ENCODE measurements at places on chromosomes 11 and 22.

DNA sequence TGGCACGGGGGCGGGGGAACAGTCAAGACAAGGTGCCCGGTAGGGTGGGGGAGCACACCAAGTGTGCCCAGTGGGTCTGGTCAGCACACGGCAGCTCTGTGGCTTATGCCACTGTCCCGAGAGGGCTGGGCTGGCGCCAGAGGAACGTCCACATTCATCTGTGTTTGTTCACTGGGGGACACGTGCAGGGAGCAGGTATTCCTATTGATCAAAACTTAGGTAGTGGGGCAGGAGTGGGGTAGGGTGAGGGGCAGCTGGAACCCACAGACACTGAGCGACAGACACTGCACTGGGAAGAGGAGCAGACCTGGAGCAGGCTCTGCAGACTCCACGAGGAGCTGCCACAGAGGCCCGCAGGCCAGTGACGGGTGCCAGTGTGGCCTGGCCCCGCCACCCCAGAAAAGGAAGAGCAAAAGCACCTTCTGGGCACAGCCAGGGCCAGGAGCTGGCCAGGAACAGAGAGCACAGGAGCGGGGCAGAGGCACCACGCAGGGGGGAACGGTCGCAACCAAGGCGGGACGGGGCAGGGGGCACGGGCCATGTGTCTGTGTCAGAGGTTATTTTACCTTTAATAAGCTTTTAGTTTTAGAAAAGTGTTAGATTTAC, 2.1 kb upstream of the MOB2 start:
- no peak for DNase-seq

DNA sequence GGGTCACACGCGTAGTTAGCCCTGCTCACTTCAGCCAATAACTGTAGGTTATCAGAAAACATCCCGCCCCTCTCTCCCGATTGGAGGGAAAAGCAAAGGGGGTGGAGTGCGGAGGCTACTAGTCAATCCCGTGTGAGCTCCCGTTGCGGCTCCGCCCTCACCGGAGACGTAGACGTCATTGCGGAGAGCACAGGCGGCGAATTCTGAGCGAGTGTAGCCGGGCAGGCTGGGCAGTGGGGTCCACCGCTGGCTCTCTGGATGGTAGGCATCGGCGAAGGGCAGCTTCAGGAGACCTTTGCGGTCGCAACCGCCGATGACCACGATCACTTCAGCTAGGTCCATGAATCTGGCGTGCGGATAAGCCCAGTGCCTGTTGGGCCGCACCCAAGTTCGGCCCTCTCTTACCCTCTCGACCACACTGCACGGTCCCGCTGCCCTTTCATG, 4.7 kb downstream of the KLHL35 start:
- peak; percentile 77 for DNase-seq

GRCh38 chr11:86162239-86162638, 82.3 kb upstream of the EED start:
- DNase-seq: no peak

GRCh38 chr11:133776671-133777367, 68.5 kb downstream of the SPATA19 start:
- no peak for DNase-seq

DNA sequence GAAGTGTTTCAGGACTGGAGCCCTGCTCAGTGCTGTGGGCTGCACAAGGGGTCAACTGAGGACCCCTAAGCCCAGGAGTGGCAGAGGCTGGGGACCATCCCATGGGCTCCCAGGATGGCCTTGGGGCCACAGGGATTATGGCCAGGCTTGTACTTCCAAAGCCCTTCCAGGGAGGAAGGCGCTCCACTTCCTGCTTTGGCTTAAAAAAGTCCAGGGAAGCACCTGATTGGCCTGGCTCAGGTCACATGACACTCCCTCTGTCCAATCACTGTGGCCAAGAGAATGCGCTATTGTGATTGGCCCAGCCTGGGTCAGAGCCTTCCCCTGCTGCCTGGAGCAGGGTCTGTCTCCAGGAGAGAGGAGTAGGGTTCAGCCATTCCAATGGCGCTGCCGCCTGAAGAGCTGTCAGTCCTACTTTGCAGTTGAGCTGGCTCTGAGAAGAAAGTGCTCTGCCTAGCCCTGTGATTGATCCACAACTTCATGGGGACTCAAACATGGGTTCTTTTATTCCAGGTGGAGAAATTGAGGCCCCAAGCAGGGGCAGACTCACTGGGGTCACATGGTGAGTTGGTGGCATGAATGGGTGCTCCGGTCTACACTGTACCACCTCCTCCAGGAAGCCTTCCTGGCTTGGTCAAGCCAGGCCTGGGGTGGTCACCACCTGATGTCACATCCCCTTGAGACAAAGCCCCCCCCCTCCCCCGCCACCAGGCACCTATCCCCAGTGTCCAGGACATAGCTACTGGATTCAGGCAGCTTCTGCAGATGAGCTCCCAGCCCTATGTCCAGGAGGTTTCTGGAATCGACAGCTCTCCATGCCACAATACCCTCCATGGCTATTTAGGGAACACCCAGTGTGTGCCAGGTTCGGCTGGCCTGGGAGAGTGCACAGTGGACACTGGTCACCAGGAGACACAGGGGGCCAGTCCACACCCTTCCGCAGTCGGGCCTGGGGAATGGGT, 48.2 kb downstream of the RTN4R start:
- no peak for DNase-seq

DNA sequence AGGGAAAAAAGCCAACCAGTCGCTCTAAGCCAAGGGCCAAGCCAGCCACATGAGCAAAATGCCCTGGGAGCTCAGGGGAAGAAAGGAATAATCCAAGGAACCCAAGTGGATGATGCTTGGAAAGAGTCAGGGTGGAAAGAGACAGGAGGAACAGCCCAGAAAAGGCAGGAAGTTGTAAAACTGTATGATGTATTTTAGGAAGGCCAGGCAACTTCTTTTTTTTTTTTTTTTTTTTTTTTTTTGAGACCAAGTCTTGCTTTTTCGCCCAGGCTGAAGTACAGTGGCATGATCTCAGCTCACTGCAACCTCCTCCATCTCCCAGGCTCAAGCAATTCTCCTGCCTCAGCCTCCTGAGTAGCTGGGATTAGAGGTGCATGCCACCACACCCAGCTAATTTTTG, 1.6 kb downstream of the LGALS12 start:
- DNase-seq: no peak

GRCh38 chr22:35390933-35391332, 9.0 kb upstream of the MCM5 start:
- DNase-seq: no peak

DNA sequence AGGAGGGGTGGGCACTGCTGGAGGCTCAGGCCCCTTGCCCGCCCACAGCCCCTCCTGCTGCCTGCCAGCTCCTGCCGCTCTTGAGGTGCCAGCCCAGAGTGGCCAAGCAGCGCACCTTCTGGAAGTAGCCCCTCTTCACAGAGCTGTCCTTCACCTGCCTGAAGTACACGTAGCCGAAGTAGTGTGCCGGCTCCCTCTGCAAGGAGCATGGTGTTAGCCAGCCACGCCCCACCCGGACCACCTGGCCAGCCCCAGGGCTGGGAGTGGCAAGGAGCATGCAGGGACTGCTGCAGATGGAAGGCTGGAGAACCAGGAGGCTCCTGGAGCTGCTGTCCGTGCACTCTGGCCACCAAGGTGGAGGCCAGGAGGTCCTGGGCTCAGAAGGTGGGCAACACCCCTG, 9.6 kb downstream of the DENND6B start:
- no peak for DNase-seq

- DNase-seq: no peak
These were observed 4.8 kb downstream of the PKP3 start for GRCh38 chr11:398826-399225.

DNA sequence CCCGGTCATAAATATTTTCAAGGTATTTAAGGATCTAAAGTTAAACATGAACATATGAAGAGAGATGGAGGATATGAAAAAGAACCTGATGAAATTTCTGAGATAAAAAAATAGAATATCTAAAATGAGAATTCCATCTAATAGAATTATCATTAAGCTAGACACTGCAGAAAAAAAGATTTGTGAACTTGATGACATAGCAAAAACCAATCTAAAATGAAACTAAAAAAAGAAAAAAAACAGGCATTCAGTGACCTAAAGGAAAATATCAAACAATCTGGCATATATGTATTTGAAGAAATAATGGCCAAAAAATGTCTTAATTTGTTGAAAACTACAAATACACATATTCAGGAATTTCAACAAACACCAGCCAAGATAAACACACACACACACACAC, 81.6 kb upstream of the ZC3H12C start:
- DNase-seq: no peak

GRCh38 chr11:119774172-119774763, 45.3 kb upstream of the NECTIN1 start:
- DNase-seq: no peak

GRCh38 chr11:67117176-67117575, 1.9 kb upstream of the KDM2A start:
- no peak for DNase-seq

DNA sequence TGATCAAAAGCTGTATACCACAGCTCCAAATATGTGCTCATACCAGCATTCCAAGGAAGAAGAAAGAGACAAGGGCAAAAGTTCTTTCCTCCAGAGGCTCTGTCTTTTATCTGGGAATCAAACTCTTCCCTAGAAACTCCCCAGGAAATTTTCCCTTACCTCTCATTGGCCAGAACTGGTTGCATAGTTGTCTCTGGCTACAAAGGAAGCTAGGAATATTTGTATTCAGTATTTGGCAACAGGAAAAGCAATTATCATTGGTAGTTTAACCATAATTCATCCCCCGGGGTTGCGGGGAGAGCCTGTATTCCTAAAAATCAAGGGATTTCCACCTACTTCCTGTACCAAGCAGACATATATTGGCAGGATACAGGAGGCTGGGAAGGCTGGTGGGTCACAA, 10.5 kb upstream of the ZFTA start:
- DNase-seq: no peak

DNA sequence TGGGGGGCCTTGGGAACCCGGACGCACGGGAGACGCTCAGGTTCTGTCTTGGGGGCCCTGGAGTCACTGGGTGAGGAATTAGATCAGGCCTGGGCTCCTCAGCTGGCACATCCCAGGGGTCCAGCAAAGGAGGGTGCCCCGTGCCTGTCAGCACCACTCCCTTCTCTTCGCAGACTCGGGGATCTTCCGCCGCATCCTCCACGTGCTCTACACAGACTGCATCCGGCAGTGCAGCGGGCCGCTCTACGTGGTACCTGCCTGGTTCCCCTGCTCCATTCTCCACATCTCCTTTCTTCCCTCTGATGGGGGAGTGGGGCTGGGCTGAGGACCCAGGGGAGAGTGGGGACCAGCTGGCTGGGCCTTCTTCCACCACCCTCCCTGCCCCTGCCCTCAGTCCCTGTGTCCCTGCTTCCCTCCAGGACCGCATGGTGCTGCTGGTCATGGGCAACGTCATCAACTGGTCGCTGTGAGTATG, 6.7 kb upstream of the TAGLN start:
- DNase-seq: no peak

DNA sequence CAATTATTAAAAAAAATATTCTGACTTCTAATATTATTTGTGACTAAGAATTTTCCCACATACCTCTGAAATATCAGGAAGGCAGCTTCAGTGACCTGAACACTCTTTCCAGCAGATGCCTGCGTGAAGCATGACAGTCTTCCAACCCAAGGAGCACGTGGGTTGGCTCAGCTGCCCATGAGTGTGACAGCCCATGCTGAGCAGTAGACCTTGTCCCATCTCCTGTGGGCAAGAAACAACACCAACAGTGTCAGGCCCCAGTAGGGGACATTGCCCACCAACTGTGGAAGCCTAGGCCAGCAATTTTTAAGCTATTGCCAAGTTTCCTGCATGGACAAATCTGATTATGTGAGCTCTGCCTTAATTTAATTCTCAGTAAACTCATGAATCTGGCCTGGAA, 66.4 kb upstream of the OLFML1 start:
- peak; percentile 25 for DNase-seq

DNA sequence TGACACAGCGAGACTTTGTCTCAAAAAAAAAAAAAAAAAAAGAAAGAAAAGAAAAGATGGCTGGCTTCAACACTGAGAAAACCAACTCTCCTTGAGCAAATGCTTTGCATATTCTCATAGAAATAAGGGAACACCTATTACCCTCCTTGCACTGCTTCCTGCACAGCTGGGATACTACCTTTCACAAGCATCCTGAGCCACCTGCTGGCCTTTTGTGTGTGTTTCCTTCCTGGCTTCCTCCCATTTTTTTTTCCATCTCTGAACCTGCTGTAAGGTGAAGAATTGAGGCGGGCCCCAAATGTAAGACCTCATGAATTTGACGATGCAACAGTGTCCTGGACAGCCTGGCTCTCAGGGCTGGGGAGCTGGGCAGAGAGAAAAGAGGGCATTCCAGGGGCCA, 1.9 kb upstream of the RFPL3 start:
- no peak for DNase-seq

- DNase-seq: no peak
These were observed 28.1 kb downstream of the ME3 start for GRCh38 chr11:86644291-86644690.

GRCh38 chr11:114909866-114910265, 231.5 kb downstream of the NXPE2 start:
- no peak for DNase-seq

DNA sequence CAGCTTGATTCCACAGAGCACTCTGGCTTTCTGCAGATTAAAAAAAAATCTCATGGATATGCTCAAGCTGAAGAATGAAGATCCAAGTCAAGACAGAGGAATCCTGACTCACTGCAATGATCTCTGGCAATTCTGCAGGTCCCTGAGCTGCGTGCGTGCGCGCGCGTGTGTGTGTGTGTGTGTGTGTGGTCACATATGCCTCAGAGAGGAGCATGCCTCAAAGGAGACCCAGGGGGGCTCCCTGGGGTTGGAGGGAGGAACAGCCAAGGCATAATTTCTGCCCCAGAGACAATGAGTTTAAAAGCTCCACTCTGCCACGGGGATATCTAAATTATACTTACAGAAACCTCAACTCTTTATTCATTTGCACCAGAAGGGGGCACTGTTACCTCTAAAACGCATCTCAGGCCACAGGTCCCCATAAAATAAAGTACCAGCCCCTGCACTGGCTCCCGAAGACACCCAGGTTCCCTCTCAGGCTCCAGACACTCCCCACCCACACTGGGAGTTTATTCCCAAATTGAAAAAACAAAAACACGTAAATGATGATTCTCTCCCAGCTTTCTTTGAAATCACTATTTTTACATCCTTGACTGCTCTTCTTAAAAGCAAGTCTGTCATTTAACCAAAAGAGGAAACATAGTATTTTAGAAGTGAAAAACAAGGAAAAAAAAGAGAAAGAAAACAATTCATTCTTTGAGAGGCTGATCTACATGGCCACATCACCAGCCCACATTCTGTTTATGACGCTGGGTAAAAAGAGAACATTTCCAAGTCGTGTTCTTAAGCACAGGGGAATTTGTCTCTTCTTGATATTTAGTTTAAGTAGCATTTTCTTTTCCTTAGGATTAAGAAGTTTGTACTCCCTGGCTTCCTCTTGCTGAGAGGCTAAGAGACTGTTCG, 401.0 kb downstream of the LARGE1 start:
- peak; percentile 72 for DNase-seq

GRCh38 chr11:121582296-121582695, 129.5 kb upstream of the SORL1-AS1 start:
- no peak for DNase-seq

GRCh38 chr11:61680622-61681221, 531 bp downstream of the DAGLA start:
- no peak for DNase-seq

Data from spinal cord (tissue), 10 donors.